ENCODE measurements at places on chromosomes 2 and 18. TPM values are rescaled to one million over a fixed set of nuclear protein-coding genes. Genes with fewer than 3 reads are reported as not detected.
A peak's percentile ranks its signal among the peaks of the same experiment; 100 is the strongest.

DNA sequence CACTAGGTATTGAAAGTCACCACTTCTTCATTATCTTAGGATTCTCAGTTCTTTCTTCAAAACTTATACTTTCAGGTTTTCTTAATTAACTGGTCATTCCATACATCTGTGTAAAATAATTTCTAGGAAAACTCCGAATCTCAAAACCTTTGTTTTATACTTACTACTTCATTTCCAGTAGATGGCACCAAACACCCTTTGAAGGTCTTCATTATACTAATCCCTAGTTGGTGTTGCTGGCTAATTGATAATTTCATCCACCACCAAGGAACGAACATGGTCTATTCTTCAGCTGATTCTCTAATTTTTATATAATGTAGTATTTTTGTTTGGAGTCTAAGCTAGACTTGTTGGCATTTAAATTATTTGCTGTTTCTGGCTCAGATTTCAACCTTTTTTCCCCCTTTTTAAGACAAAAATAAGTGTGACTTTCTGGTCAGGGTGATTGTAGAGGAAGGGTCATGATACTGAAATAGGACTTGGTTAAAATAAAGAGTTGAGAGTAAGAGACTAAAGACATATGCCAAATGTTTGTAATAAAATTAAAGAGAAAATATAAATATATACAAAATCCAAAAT lies 2.8 kb upstream of the MXD1 start:
- H3K27ac ChIP-seq: no peak overlapping the region
- H3K4me1 ChIP-seq: no peaks in the 10 kb centered on the region
- peaks cover 17% of the 10 kb centered on the region for H3K36me3 ChIP-seq
- DNase-seq: peak; percentile 73
- no peaks in the 10 kb centered on the region for H3K27me3 ChIP-seq

DNA sequence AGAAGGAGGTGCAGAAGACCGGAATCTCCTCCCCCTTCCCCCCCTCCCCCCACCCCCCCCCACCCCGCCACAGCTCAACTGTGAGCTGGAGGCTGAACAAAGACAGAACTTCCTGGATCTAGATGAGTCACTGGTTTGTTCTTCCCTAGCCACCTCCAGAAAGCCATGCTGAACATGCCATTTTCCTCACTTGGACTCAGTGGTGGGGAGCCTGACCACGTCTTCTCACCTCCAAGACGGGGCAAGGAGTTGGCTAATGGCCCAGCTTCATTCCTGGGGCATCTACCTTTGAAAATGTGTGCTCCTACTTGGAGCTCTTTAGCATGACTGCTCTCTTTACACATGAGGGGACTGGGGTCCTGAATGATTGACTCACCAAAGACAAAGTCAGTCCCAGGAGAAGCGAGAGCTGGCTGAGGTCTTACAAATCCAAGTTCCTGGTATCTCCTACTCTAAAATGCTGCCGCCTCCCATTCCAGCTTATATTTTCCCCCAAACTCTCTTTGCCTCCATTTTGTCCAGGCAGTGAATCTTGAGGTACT lies 22.6 kb upstream of the FZD5 start:
- no peaks in the 10 kb centered on the region for H3K4me1 ChIP-seq
- H3K36me3 ChIP-seq: no peaks in the 10 kb centered on the region
- no peak for DNase-seq
- H3K4me3 ChIP-seq: no peak overlapping the region

GRCh38 chr2:60612033-60612432 lies 58.6 kb upstream of the BCL11A start:
- no peaks in the 10 kb centered on the region for H3K27me3 ChIP-seq
- no peak overlapping the region for H3K27ac ChIP-seq
- DNase-seq: no peak
- H3K36me3 ChIP-seq: no peaks in the 10 kb centered on the region

DNA sequence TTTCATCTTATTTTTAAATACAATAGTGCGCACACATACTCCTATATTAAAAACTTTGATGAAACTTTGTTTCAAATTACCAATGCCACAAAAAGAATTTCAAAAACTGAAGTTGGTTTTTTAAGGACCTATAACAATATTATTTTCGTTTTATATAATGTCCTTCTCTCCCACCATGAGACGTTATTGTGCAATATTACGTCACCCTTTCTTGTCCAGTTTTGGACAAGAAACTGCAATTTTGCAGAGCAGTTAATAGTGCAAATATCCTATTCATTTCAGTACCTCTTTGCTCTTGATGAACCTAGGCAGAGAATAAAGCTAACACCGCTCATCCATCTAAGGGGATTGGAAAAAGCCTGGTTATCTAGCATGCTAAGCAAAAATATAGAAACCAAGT lies 9.7 kb upstream of the ZNF516 start:
- H3K27ac ChIP-seq: no peak overlapping the region
- H3K27me3 ChIP-seq: no peaks in the 10 kb centered on the region
- no peak for DNase-seq
- H3K36me3 ChIP-seq: no peaks in the 10 kb centered on the region
- H3K4me1 ChIP-seq: no peaks in the 10 kb centered on the region
- no peak overlapping the region for H3K4me3 ChIP-seq

DNA sequence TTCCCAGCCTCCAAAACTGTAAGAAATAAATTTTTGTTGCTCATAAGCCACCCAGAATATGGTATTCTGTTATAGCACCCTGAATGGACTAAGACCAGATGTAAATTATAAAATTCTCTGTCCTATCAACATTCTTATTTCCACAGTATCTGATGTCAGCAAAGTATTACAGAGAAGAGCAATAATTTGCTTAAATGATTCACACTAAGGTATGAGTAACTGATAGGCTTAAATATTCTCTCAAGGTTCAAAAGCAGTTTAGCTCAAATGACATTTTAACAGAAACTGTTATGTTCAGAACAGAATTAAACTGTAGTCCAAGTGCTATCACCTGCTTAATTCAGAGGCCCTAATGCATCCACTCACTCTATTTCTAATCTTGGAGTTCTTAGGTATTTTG lies 12.8 kb downstream of the SESTD1 start:
- H3K4me1 ChIP-seq: no peaks in the 10 kb centered on the region
- no peaks in the 10 kb centered on the region for H3K36me3 ChIP-seq
- no peaks in the 10 kb centered on the region for H3K27me3 ChIP-seq
- H3K4me3 ChIP-seq: no peak overlapping the region

RAB17 gene
- 48.0 TPM for total RNA-seq

KIAA2012 gene
- total RNA-seq: 5.3 TPM

DNA sequence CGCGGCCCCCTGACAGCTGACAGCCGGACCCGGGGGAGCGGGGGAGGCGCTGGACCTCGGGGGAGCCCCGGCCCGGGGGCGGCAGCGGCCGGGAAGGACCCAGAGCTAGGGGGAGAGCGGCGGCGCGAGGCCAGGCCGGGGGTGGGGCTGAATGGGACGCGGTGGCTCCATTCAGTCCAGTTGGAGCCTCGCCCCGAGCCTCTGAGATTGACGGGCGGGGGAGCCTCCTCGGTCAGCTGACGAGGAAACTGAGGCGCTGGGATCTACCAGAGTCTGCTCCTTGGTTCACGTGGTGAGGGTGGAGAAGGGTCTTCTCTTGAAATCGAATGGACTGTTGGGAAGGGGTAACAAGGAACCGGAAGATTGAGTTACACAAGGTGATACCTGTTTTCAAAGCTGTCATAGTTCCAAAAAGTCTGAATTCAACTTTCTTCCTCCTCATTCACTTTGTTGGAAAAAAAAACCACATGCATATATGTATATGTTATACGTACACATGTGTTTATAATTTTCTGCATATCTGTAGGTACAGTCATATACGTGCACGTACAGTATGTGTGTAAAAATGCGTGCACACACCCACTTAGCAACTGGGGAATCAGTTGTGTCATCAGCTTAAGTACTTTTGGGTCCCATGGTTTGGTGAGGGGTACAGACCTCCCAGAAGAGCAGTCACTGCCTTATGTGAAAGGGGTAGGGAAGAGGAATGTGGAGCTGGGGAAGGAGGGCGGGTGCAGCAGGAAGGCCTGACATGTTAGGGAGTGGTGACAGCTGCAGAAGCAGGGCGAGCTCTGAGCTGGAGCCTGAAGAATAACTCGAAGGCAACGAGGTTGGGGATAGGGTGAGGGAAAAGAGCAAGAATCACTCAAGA lies 628 bp downstream of the PPP1R7 start:
- peak overlapping the region; percentile 87 for H3K27ac ChIP-seq
- peaks cover 15% of the 10 kb centered on the region for H3K36me3 ChIP-seq
- peaks cover 6% of the 10 kb centered on the region for H3K4me1 ChIP-seq
- peak overlapping the region; percentile 92 for H3K4me3 ChIP-seq
- H3K27me3 ChIP-seq: no peaks in the 10 kb centered on the region

- H3K4me1 ChIP-seq: no peaks in the 10 kb centered on the region
- peak; percentile 15 for DNase-seq
- no peak overlapping the region for H3K27ac ChIP-seq
- H3K27me3 ChIP-seq: no peaks in the 10 kb centered on the region
Measured at GRCh38 chr2:198220763-198221610, 416.6 kb downstream of the PLCL1 start.

DNA sequence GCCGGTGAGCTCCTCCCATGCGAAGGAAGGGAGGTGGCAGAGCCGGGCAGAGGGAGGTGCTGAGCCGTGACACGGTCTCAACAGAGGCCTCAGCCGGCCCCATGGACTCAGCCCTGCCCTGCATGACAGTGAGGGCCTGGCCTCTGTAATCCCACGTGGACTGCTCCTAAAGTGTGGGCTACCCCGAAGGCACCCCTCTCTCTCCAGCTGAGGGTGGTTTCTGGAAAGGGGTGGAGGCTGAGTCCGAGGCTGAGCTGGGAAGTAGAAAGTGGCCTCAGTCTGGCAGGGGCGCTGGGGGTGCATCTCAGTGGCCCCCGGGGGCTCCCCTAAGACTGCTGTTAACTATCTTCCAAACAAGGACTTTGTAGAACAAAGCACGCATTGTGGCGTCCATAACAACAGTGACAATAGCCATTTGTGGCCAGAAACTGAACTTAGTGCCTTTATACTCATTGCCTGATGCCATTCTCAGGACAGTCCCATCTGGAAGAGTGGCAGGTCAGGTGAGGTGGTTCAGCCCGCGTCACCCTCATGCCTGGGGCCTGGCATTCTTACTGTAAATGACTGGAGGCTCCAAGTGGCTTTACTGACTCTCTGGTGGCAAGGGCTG lies 192.4 kb downstream of the TWIST2 start:
- H3K27me3 ChIP-seq: no peaks in the 10 kb centered on the region
- H3K36me3 ChIP-seq: no peaks in the 10 kb centered on the region
- no peak overlapping the region for H3K27ac ChIP-seq
- no peak for DNase-seq
- no peak overlapping the region for H3K4me3 ChIP-seq

IL36RN gene
- not detected for total RNA-seq

Data from lung (tissue), 17 donors.